ENCODE measurements at places on chromosomes 4 and X.

- DNase-seq: no peak
Measured at GRCh38 chrX:110987292-110987691, 108.7 kb upstream of the PAK3 start.

- no peak for DNase-seq
Measured at GRCh38 chr4:75678965-75679364, 5.8 kb upstream of the G3BP2 start.

GRCh38 chrX:26651755-26652154 lies 435.8 kb downstream of the MAGEB5 start:
- no peak for DNase-seq

DNA sequence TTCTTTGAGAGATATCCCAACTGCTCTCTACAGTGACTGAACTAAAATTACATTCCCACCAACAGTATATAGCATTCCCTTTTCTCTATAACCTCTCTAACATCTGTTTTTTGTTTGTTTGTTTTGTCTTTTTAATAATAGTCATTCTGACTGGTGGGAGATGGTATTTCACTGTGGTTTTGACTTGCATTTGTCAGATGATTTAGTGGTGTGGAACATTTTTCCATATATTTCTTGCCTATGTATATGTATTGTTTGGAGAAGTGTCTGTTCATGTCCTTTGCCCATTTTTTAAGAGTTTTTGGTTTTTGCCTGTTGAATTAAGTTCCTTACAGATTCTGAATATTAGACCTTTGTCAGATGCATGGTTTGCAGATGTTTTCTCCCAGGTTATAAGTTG lies 9.0 kb downstream of the USO1 start:
- DNase-seq: no peak

- no peak for DNase-seq
Measured at GRCh38 chrX:46279925-46280313, 265.3 kb downstream of the ZNF674 start.

- peak; percentile 41 for DNase-seq
Measured at GRCh38 chr4:174423257-174423944, 98.9 kb downstream of the HPGD start.
